ENCODE measurements at places on chromosomes 7 and 10.

- no peak for DNase-seq
These were observed 139.1 kb upstream of the LRRTM3 start for GRCh38 chr10:66786709-66787108.

- no peak for DNase-seq
These were observed 65.6 kb downstream of the WIPF3 start for GRCh38 chr7:29871787-29872398.

- no peak for DNase-seq
These were observed 108.5 kb downstream of the SND1 start for GRCh38 chr7:127760436-127761031.

DNA sequence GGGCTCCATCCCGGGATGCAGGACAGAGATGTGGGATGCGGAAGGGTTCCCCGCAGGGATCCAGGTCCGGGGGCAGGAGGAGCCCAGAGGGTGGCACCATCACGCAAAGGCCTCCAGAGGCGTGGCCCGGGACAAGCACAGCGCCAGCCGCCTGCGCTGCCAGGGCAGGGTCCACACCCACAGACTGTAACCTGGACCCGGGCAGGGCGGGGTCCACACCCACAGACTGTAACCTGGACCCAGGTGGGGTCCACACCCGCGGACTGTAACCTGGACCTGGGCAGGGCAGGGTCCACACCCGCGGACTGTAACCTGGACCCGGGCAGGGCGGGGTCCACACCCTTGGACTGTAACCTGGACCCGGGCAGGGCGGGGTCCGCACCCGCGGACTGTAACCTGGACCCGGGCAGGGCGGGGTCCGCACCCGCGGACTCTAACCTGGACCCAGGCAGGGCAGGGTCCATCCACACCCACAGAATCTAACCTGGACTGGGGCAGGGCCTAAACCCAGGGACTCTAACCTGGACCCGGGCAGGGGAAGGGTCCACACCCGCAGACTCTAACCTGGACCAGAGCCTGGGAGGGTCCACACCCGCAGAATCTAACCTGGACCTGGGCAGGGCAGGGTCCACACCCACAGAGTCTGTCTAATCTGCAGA is 37.5 kb upstream of the SUN1 start:
- no peak for DNase-seq

GRCh38 chr10:126813432-126813831 is 91.8 kb upstream of the DOCK1 start:
- no peak for DNase-seq

Measured in WTC11 (cell line).